CD4-positive, CD25-positive, alpha-beta regulatory T cell (primary cell): ENCODE measurements at places on chromosomes 7 and 10. TPM values are rescaled to one million over a fixed set of nuclear protein-coding genes. Genes with fewer than 3 reads are reported as not detected.

Gene SEC31B
- 73.3 TPM for total RNA-seq

Gene GIMAP5
- total RNA-seq = 37.4 TPM

Gene ABCA13
- total RNA-seq = 1.1 TPM

Gene AKR1C3
- 7.4 TPM for total RNA-seq

Gene SLC37A3
- total RNA-seq = 44.7 TPM

Gene NUTM2E
- total RNA-seq = not detected

Gene ASB4
- total RNA-seq = not detected

Gene CTAGE6
- total RNA-seq = 0.91 TPM

Gene ARHGAP22
- 0.42 TPM for total RNA-seq
